ENCODE measurements at places on chromosomes 13 and 19.

- no peak for DNase-seq
Observed at GRCh38 chr13:50847501-50847900, 4.0 kb upstream of the DLEU7 start.

DNA sequence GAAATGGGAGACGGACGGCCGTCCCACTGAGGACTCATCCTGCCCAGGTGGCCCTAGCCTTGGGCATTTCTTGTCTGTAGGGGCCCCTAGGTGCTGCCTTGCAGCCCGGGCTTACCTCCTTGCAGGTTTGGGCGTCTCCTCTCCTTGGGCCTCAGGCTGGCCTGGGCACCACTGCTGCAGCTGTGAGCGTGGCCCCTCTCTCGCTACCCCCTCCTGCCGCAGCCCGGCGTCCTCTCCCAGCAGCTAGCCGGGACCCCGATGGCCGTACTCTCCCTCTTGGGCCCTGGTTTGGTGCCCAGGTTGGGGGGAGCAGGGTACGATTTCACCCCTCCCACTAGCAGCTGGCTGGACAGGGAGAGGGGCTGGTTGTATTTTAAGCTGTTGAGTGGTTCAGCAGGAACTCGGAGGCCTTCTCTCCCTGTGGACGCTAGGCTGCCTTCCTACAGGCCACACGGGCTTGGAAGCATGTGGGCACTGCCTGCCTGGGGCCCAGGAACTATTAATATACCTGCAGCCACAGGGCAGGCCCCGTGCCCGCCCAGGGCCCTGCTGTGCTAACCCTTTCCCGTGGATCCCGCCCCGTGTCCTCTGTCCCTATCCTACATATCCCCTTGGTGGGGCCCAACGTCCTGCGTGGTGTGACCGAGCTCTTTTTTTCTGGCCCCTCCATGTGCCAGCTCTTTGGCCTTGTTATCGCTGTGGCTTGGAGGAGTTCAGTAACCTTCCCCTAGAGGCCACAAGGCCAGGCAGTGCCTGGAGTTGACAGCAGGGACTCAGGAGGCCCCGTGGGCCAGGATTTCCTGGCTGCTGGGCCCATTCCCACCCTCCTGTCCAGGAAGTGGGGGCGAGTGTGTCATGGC lies 11.7 kb downstream of the NDUFB7 start:
- no peak for DNase-seq

GRCh38 chr19:771332-771785 lies 20.4 kb downstream of the MISP start:
- peak; percentile 59 for DNase-seq

DNA sequence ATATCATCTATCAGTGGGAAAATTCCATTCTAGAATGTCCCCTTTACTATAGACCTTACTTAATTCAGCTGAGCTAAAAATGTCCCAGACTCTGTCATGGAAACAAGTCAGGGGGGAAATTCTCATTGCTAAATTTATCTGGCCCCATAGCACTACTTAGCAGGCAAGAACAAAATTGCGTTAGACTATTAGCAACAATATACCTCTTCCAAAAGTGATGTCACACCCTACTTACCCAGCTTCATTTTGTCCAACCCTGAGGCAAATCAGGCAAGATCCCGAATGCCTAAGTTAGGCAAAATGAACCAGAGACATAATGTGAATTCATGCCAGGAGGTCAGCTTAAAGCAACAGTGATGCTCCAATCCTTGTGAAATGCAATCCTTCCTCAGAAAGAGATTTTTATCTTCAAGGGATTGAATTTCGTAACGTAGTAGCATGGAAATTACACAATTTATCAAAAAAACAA lies 93.7 kb downstream of the FRY start:
- no peak for DNase-seq

- DNase-seq, result no peak
Observed at GRCh38 chr13:104592127-104592526, 1525.9 kb upstream of the SLC10A2 start.

DNA sequence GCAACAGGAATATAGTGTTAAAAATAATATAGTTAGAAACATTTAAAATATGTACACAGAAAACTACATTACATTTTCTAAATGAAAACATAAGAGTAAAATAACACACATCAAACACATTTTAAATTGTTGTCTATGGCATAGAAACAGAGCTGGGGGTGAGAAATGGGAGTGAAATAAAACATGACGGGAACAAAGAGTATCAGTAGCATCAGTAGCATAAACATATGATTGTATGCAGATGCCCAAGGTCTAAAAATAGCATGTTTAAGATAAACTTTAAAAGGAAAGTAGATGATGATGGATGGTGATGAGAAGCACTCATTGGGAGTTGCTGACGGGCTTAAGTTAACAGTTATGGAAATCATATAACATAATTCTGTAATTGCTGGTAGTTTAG lies 1221.7 kb upstream of the SPRY2 start:
- DNase-seq, result no peak

- DNase-seq, result no peak
Observed at GRCh38 chr13:31115616-31116015, 46.1 kb downstream of the HSPH1 start.

- no peak for DNase-seq
Observed at GRCh38 chr19:30227012-30227621, 145.1 kb upstream of the ZNF536 start.

DNA sequence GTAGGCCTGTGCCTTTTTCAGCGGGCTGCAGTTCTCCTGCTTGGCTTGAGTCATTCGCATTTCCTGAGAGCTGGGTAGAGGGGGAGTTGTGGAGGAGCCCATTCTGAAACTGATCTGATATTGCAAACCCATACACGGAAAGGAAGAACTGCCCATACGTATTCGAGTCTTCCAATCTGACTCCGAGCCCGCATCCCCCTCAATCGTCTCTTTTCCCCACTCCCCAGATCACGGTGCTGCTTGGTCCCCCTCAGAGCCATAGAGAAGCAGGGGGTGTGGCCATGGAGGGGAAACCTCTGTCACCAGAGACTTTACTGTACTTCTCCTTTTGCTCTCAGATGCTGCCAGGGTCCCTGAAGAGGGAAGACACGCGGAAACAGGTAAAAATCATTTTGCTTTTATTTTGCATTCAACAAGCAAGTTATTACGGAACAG lies at the start of gene CD22:
TSS of gene CD22 (plus strand) at position 337 of the 435 bp plus-strand sequence. CDS start 2,854 bp downstream, outside the sequence.
- DNase-seq, result no peak

DNA sequence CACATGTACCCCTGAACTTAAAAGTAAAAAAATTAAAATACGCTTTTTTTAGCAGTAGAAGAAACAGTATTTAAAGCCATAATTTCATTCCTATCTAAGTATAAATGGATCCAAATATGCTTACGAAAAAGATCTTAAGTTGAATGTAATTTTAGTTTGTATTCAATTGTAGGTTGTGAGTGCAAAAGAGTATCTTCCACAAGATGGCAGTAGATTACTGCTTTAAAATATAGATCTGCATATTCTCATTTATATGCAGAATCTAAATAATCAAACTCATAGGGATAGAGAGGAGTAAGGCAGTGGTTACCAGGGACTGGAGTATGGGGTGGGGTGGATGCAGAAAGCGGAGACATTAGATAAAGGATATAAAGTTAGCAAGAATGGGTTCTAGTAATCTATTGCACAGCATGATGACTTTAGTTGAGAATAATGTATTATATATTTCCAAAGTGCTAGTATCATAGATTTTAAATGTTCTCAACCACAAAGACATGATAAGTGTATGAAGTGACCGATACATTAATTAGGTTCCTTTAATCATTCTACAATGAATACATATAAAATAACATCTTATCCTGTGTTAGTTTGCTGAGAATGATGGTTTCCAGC lies 14.2 kb downstream of the OR7A17 start:
- DNase-seq, result no peak

DNA sequence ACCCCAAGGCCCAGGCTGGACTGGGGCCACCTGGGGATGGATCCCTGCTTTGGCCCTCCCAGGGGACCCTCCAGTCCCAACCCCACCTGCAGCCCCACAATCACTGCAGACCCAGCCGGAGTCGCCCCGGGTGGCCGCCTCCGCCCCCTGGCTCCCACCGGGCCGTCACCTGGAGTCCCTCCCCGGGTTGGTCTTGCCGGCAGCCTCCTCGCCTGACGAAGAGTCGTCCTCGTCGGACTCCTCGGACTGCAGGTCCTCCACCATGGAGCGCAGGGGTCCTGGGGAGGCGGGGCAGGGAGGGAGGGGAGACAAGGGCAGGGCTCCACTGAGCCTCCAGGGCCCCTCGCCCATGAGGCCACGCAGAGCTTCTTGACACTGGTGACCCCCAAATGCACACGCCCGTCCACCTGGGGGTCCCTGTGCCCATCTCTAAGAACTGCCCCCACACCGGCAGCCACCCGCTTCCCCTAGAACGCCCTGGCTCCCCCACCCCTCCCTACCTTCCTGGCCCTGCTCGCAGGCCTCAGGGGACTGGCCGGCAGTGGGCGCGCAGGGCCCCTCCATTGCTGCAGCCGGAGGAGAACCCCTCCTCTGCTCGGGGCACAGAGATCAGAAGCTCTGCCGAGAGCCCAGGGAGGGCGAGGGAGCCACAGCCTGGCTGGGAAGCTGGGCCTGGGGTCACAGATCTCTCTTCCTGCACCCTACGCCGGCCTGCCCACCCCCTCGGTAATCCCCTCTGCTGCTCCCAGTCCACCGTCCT lies 63.4 kb downstream of the MLLT1 start:
- no peak for DNase-seq

- DNase-seq, result no peak
Observed at GRCh38 chr13:98626298-98626935, 49.5 kb upstream of the STK24 start.

DNA sequence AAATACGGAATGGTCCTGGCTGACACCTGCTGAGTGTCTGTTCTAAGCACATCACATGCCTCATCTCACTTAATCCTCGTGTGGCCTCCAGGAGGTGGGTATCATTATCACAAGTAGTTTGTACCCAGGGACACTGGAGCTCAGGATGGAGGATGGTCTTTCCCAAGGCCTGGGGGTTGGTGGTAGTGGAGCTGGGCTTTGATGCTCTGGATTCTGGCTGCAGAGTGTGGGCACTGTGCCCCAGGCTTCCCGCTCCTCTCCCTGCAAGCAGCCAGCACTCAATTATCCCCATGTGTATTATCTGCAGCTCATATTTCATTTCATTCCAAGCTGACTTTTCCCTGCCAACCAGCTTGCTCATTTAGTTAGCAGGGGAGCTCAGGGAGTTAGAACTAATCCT lies 52.1 kb downstream of the SIAH3 start:
- no peak for DNase-seq

GRCh38 chr13:34257966-34258365 lies 440.0 kb downstream of the RFC3 start:
- DNase-seq, result no peak

DNA sequence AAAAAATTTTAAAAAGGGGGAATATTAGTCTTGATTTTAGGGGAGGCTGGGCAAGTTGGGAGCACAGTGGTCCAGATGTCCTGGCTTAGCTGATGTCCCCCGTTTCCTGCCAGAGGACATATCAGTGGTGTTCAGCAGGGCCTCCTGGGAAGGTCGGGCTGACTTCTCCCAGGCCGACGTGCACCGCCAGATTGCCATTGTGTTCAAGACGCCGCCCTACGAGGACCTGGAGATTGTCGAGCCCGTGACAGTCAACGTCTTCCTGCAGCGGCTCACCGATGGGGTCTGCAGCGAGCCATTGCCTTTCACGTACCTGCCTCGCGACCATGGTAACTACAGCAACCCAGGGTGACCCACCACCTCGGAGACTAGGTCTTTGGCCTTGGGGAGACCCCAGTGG lies 6.4 kb upstream of the CLASRP start:
- no peak for DNase-seq

GRCh38 chr19:12481781-12482508 lies 2.7 kb downstream of the ZNF709 start:
- DNase-seq, result no peak

GRCh38 chr19:31502536-31503170 lies 153.4 kb upstream of the TSHZ3 start:
- no peak for DNase-seq

- DNase-seq, result no peak
Observed at GRCh38 chr13:100314132-100314910, 225.4 kb downstream of the PCCA start.
